ENCODE measurements at places on chromosomes 5 and 9.

DNA sequence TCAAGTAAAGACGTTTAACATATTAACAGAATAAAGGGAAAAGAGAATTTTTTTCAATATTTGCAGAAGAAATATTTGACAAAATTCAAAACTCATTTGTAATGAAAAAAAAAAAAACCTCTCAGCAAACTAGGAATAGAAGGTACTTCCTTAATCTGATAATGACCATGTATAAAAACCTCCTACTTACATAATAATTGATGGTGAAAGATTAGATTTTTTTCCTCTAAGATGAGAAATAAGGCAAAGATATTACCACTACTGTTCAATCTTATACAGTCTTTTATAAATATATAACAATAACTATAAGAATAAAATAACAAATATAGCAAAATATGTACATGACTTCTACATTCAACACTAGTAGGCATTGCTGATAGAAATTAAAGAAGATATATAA is 424.6 kb upstream of the KLF4 start:
- DNase-seq: no peak

GRCh38 chr5:140628711-140629110 is 4.3 kb downstream of the CD14 start:
- no peak for DNase-seq

- no peak for DNase-seq
Observed at GRCh38 chr9:5489630-5490490, 20.5 kb upstream of the PDCD1LG2 start.

DNA sequence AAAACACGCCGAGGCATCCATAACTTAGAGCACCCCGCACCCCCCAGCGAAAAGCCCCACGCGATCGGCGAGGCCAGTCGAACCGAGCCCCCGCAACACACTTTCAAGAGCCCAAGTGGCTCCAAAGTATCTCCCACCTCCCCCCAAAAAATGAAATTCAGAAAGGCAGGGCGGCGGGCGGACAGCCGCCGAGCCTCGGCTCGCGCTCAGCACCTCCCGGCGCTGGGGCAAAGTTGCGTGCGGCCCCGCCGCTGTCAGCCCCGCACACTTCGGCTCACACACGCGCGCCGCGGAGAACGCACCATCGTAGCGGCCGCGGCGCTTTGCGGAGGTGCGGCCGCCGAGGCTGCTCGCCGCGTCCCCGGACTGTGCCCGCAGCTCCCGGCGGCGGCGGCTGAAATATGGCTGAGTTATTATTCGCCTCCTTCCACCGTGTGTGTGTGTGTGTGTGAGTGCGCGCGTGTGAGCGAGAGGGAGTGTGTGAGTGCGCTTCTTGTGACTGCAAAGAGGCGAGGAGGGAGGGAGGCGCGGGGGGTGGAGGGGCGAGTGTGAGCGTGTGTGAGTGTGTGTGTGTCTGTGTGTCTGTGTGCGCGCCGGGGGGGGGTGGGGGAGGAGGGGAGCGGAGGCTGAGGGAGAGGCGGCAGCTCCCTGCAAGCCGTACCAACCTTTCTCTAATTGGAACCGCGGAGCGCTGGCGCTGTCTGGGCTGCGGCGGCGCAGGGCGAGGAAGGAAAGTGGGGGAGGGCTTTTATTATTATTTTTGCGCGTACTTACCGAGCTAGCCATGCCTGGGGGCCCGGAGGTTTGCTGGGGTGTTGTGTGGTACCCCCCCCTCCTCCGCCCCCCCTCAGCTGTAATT is 599 bp downstream of the MLLT3 start:
- DNase-seq: peak; percentile 64

DNA sequence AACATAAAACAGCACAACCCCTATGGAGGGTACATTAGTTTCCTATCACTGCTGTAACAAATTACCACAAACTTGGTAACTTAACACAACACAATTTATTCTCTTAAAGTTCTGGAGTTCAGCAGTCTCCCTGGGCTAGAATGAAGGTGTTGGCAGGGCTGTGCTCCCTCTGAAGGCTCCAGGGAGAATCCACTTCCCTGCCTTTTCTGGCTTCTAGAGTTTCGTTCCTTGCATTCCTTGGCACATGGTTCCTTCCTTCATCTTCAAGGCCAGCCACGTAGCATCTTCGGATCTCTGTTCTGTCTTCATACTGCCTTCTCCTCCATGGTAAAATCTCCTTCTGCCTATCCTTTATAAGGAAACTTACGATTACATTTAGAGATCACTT is 25.0 kb upstream of the GSN start:
- peak; percentile 56 for DNase-seq

DNA sequence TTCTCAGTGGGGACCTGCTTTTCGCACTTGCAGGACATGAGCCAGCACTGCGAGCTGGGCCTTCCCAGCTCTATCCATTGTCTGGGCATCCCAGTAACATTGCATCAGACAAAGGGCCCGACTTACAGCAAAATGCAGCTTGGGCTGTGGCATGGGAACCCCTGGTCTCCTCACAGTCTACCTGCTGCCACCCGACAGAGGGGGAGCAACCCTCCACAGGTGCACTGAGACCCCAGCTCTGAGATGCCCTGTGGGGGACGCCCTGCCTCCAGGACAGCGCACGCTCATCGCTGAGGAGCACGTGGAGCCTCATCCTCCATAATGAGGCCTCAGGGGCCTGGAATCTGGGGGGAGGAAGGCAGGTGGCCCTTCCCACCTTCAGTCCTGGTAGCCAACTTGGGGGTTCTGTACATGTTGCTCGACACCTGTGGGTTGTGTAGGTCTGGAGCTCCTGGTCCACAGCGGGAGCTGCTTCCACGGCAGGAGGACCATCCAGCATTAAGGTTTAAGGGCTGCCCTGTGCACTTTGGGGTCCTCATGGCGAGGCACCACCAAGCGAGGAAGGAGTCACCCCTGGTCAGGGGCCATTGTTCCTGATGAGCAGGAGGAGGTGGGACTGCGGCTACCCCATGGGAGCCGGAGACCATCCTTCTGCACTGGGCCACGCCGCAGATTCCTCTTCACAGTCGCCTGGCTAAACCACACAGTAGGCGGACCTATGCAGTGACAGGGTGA is 376.5 kb upstream of the IRX1 start:
- no peak for DNase-seq

GRCh38 chr9:78278177-78278777 is 18.6 kb upstream of the PSAT1 start:
- DNase-seq: peak; percentile 59

GRCh38 chr5:38639377-38640358 is 83.2 kb upstream of the LIFR start:
- DNase-seq: peak; percentile 28

- DNase-seq: peak; percentile 38
Observed at GRCh38 chr5:20030125-20030524, 42.1 kb upstream of the CDH18 start.

GRCh38 chr9:132494857-132495256 is 84.8 kb downstream of the CFAP77 start:
- DNase-seq: no peak

- DNase-seq: no peak
Observed at GRCh38 chr9:14156046-14156445, 157.9 kb downstream of the NFIB start.

DNA sequence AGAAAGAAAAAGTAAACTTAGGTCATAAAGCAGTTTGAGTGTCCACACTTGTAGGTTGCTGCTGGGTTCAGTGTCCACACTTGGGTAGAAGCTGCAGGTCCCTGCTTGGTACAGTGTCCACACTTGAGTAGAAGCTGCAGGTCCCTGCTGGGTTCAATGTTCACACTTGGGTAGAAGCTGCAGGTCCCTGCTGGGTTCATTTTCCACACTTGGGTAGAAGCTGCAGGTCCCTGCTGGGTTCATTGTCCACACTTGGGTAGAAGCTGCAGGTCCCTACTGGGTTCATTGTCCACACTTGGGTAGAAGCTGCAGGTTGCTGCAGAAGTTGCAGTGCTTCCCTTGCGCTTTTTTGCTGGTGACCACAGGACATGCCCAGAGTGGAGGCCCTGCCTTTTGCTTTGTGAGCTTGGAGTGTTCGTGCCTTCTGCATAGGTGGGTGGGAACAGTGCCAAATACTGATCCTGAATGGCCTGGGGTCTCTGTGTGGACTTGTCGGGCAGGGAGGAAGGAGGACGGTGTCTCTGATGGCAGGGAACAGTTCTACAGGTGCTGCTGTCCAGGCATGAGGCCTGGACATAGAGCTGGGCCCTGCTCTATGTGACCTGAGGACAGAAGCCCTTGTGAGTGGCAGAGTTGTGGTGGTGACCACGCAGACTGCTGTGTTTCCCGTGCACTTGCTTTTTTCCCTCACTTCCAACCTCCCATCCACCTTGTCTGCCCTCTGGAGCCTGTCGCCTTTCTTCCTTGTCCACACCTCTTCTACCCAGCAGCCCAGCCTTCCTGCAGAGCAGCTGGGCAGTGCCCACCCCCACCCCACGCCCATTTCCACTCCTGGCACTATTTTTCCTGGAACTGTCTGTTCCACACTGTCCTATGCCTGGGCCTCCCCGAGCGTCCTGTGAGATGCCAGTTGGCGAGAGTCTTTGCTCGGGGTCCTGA is 120.8 kb downstream of the EHMT1 start:
- DNase-seq: no peak

DNA sequence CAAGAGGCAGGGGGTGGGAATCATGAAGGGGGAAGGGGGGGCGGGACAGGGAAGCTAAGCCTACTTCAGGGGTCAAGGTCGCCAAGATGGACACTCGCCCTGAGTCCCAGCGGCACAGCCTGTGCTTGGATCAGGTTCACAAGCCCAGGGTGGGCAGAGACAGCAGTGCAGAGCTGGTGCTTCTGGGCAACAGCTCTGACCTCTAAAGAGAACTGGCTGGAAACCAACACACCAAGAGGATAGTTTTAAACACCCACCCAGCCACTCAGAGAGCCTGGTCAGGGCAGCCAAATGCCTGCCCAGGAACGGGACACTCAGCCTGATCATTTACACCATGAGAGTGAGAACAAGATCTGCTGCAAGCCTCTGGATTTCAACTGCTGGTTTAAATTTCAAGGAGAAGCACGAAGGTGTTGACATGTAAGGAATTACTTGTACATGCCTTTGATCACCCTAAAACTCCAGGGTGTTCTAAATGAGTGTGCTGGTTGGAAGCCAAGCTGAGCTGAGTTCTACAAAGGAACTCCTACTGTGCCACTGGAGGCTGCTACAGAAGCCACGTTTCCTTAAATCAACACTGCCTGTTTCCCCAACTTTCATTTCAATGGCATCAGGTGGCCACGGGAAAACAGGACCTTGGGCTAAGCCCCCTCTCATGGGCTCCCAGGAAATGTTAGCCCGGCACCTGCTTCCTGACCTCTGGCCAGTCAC is 91.5 kb downstream of the TTLL11 start:
- peak; percentile 79 for DNase-seq

DNA sequence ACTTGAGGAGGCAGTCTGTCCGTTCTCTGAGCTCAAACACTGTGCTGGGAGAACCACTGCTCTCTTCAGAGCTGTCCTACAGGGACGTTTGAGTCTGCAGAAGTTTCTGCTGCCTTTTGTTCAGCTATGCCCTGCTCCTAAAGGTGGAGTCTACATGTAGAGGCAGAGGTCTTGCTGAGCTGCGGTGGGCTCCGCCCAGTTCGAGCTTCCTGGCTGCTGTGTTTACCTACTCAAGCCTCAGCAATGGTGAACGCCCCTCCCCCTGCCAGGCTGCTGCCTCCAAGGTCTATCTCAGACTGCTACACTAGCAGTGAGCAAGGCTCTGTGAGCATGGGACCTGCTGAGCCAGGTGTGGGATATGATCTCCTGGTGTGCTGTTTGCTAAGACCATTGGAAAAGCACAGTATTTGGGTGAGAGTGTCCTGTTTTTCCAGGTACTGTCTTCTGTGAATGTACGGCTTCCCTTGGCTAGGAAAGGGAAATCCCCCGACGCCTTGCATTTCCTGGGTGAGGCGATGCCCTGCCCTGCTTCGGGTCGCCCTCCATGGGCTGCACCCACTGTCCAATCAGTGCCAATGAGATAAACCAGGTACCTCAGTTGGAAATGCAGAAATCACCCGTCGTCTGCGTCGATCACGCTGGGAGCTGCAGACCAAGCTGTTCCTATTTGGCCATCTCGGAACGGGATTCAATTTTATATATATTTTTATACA is 58.5 kb downstream of the CNTRL start:
- no peak for DNase-seq

DNA sequence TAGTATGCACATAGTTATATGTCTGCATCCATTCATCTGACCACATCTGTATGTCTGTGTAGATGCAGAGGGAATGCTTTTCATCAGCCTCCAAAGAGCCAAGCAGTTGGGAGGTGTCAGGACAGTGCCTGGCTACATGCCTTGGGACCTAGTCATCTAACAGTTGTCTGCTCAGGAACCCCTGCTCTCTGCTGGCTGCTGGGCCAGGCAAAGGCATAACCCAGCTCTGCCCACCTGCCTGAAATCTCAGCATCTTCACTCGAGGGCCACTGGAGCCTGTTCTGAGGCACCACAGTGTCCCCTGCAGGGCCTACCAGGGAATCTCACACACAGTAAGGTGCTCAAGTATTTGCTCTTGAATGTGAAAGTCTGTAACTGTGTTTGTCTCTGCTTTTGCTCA is 3.7 kb downstream of the C9orf50 start:
- DNase-seq: peak; percentile 87

GRCh38 chr5:137091472-137091871 is 407.7 kb downstream of the SPOCK1 start:
- DNase-seq: no peak

DNA sequence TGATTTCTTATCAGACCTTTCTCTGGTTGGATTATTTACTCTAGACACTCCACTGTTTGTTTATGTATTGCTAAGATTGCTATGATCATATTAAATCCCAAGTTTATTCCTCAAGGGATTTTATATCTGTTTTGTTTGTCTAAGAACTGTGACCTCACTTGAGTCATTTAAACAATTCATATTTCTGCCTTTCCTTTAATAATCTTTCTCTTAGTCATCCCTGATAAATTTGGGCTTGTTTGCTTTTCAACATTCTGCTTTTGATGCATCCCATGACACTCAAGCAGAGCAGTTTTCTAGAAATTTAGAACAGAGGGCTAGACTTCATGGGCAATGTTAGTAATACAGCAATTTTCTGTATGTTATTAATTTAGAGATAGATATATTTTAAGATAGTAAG is 231.6 kb upstream of the TNC start:
- DNase-seq: peak; percentile 51

GRCh38 chr9:84343111-84343521 is 2.6 kb upstream of the SLC28A3 start:
- no peak for DNase-seq

- DNase-seq: no peak
Observed at GRCh38 chr5:147878066-147878759, at the start of gene SCGB3A2. SCGB3A2 (plus strand) TSS chr5:147878711; CDS start chr5:147878804, 93 bp downstream.

DNA sequence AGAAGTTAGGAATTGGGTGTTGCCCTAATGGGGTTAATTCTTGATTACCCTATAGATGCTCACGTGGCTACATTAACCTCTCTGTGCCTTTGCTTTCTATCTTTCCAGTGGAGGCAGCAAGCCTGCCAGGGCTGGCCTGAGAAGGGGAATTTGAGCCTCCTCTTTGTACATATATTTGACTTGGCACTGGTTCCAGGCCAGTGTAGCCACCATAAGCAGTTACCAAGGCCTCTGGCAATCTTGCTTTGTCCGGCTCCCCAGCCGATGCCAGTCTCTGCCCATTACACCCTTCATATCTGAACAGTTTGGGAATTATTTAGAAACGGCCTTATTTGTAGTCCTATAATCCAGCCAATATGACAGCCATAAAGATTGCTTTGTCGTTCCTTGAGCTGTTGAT is 58.6 kb upstream of the PPARGC1B start:
- DNase-seq: no peak

- DNase-seq: no peak
Observed at GRCh38 chr5:143801252-143801939, 10.6 kb upstream of the HMHB1 start.

- no peak for DNase-seq
Observed at GRCh38 chr5:97076098-97076497, 66.3 kb downstream of the LIX1 start.

GRCh38 chr9:126856326-126856877 is 4.0 kb upstream of the ZBTB34 start:
- no peak for DNase-seq
